ENCODE measurements at places on chromosomes 5 and 9.

GRCh38 chr5:21806943-21807342, 1046.2 kb downstream of the CDH12 start:
- H3K4me3 ChIP-seq, result no peak overlapping the region
- ATAC-seq, result peak; percentile 39
- H3K27ac ChIP-seq, result no peak overlapping the region
- H3K27me3 ChIP-seq, result no peaks in the 10 kb centered on the region

DNA sequence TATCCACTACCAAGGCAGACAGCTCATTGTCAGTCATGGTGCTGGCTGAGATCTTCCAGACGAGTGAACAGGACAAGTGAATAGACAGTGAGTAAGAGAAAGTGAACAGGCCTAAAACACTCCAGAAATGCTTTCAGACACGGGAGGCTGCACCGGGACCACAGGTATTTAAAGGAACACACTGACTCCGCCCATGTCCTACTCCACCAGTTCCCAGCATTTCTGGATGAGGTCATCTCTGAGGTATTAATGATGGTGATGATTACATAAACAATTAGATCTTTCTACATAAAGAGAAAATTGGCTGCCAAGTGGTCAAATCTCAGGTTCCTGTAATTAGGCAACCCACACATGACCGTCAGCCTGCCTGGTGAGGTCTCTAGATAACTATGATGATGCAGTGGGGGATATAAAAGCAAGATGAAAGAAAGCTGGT, at the start of gene ACTBL2:
ACTBL2 (minus strand) TSS at position 141 of the 436 bp plus-strand sequence; CDS start at position 37, 104 bp downstream.
- no peak within 1 kb of the TSS for H3K27ac ChIP-seq
- no peaks in the 10 kb centered on the region for H3K36me3 ChIP-seq
- H3K27me3 ChIP-seq, result peaks cover 11% of the 10 kb centered on the region
- H3K4me3 ChIP-seq, result no peak within 1 kb of the TSS
- no peak for ATAC-seq

- ATAC-seq, result peak; percentile 34
- no peaks in the 10 kb centered on the region for H3K36me3 ChIP-seq
- H3K4me3 ChIP-seq, result no peak overlapping the region
- peaks cover 13% of the 10 kb centered on the region for H3K27me3 ChIP-seq
These were observed 471.3 kb downstream of the MTRR start for GRCh38 chr5:8340261-8340660.

DNA sequence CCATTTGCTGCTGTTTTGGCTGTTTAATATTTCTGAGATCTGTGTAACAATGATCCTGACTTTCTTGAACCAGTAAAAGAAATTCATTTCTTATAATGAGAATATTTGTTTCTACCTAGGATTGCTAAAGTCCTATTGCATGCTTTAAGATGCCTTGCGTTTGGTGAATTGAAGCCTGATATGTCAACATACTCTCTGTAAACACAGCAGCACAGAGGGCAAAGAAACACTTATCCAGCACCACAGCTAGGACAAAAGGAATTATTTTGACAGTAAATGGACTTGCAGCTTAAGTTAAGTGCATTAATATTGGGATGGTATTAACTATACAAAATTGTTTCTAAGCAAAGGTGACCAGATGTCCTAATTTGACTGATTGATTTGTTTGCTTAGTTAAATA, 2031.2 kb upstream of the CDH6 start:
- H3K27ac ChIP-seq, result no peak overlapping the region
- no peaks in the 10 kb centered on the region for H3K27me3 ChIP-seq
- H3K4me1 ChIP-seq, result no peaks in the 10 kb centered on the region
- no peak for ATAC-seq

- peaks cover 8% of the 10 kb centered on the region for H3K36me3 ChIP-seq
- peaks cover 48% of the 10 kb centered on the region for H3K4me1 ChIP-seq
- no peak overlapping the region for H3K27ac ChIP-seq
- ATAC-seq, result peak; percentile 70
- H3K27me3 ChIP-seq, result no peaks in the 10 kb centered on the region
These were observed 35.7 kb downstream of the ELL2 start for GRCh38 chr5:95925939-95926338.

- H3K4me1 ChIP-seq, result peaks cover 12% of the 10 kb centered on the region
- no peak overlapping the region for H3K27ac ChIP-seq
- no peak overlapping the region for H3K4me3 ChIP-seq
- H3K27me3 ChIP-seq, result peaks cover 14% of the 10 kb centered on the region
- H3K36me3 ChIP-seq, result no peaks in the 10 kb centered on the region
These were observed 24.2 kb downstream of the LIFR start for GRCh38 chr5:38532165-38532669.

GRCh38 chr5:181105391-181106025, 25.5 kb downstream of the OR2V1 start:
- no peak overlapping the region for H3K4me3 ChIP-seq
- ATAC-seq, result peak; percentile 43
- H3K4me1 ChIP-seq, result peaks cover 20% of the 10 kb centered on the region
- H3K27me3 ChIP-seq, result peaks cover 74% of the 10 kb centered on the region
- no peak overlapping the region for H3K27ac ChIP-seq
- H3K36me3 ChIP-seq, result peaks cover 5% of the 10 kb centered on the region

- ATAC-seq, result no peak
- H3K27ac ChIP-seq, result no peak overlapping the region
- no peak overlapping the region for H3K4me3 ChIP-seq
- no peaks in the 10 kb centered on the region for H3K4me1 ChIP-seq
- no peaks in the 10 kb centered on the region for H3K36me3 ChIP-seq
- H3K27me3 ChIP-seq, result peaks cover 27% of the 10 kb centered on the region
These were observed 41.8 kb upstream of the S1PR3 start for GRCh38 chr9:88949425-88949824.

DNA sequence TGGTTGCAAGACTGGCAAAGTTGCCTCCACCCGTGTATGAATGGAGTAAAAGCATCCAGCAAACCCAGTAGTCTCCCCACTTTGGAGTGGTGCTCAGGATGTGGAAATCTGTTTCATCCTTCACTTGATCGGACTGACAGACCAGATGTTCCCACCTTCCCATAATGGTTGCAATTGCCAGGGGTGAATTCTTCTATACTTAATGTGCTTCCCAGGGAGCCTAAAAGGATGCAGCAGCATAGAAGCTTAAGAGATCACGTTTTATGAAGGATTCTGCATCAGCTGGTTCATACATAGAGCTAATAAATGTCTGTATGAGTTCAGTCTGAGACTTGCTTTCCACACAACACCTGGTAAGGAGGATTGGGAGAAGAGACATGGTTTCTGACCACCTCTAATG, 198.8 kb upstream of the S1PR3 start:
- no peak overlapping the region for H3K27ac ChIP-seq
- no peaks in the 10 kb centered on the region for H3K4me1 ChIP-seq
- peaks cover 13% of the 10 kb centered on the region for H3K27me3 ChIP-seq
- no peak for ATAC-seq
- no peak overlapping the region for H3K4me3 ChIP-seq

DNA sequence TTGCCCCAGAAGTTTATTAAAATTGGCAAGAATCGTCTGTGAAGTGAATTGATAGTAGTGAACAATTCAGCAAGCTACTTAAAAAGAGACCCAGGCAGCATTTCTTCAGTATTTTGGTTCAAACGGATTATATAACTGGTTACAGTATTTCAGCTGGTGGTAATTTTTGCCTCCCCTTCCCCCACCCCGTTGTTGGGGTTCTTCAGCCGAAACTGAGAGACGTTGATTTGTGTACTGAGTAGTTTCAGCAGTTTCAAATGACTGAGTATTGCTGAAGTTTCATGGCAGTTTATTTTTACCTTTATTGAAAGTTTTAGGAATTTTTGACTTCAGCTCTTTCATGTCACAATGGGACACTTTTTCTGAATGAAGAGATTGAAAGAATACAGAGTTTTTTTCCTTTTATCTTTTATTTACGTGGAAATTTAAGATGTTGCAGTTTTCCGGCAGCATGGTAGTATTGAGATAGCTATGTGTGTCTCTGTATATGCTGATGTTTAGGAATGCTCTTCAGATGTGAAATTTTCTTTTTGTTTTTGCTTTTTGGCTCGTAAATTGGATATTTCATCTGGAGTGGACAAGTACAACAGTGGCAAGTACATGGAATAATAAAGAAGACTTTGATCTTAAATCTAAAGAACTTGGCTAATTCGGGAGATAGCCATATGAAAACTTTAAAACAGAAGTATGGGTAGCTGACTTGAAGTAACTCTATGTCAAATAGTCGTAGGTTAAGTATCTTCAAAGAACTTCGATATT, 1.9 kb downstream of the GPBP1 start:
- peak overlapping the region; percentile 93 for H3K27ac ChIP-seq
- peak overlapping the region; percentile 95 for H3K4me3 ChIP-seq
- H3K27me3 ChIP-seq, result no peaks in the 10 kb centered on the region
- H3K36me3 ChIP-seq, result peaks cover 42% of the 10 kb centered on the region
- ATAC-seq, result no peak
- peaks cover 60% of the 10 kb centered on the region for H3K4me1 ChIP-seq
